ENCODE measurements at places on chromosomes 5 and 9. TPM values are rescaled to one million over a fixed set of nuclear protein-coding genes. Genes with fewer than 3 reads are reported as not detected.

The GPX3 gene
- polyA plus RNA-seq, result 2.5 TPM

The PITX1 gene
- 9.2 TPM for polyA plus RNA-seq

The F12 gene
- 5.4 TPM for polyA plus RNA-seq

The TMEM171 gene
- 6.0 TPM for polyA plus RNA-seq

The KIF12 gene
- 0.99 TPM for polyA plus RNA-seq

The CCDC183 gene
- polyA plus RNA-seq, result 0.05 TPM

The PCDHAC1 gene
- 1.5 TPM for polyA plus RNA-seq

The DNAH5 gene
- polyA plus RNA-seq, result 0.67 TPM

The LPAR1 gene
- 29.7 TPM for polyA plus RNA-seq

The NEK6 gene
- 50.6 TPM for polyA plus RNA-seq

The STK10 gene
- polyA plus RNA-seq, result 18.8 TPM

The SPINK6 gene
- 5.3 TPM for polyA plus RNA-seq

The PPP2R2B gene
- polyA plus RNA-seq, result 0.18 TPM

The SLC4A9 gene
- 0.07 TPM for polyA plus RNA-seq

- peak; percentile 67 for DNase-seq
Measured at GRCh38 chr5:157857816-157858526, 974 bp downstream of the CLINT1 start.

DNA sequence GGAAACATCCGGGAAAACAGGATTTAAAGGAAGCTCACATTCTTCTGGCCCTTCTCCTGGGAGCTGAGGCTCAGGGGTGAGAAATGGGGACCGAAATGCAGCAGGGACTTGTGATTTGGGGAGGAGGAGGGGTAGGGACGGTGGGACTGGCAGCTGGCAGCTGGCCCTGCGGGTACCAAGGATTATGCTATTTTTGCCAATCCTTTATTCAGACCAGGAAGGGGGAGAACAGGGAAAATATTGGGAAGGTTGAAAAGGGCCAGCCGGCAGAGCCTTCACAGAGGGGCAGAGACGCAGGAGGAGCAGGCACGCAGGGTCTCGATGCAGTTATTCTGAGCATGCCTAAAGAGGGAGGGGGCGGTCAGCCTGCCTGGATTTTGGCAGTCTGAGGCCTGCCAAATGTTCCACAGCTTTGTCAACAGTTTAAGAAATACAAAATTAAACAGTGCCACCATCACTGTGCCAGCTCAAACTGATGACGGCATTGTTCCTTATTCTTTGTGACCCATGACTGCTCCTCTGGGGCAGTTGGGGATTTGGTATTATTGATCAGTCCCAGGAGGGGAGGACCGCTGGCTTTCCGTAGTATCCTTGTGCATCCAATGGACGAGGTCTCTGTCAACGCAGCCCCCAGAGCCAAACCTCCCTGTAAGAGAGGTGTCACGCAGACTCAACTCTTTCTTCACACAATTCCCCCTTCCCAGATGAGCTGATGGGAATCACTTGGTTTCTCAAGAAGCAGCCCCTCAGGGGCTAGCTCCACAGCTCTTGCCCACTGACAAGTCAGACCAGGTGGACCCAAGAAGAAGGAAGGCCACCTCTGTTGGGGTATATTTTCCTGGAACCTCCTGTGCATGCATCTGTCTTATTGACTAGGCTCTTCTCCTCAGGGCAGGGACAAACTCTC, 553.3 kb downstream of the BNC2 start:
- no peak for DNase-seq

GRCh38 chr9:81410201-81410600, 279.1 kb downstream of the TLE1 start:
- peak; percentile 94 for DNase-seq

GRCh38 chr5:29379619-29380018, 1813.9 kb upstream of the CDH6 start:
- no peak for DNase-seq

- DNase-seq, result no peak
Measured at GRCh38 chr5:149782895-149783586, 52.9 kb downstream of the PPARGC1B start.

- DNase-seq, result peak; percentile 53
Measured at GRCh38 chr5:171595801-171596231, 176.4 kb downstream of the FGF18 start.

DNA sequence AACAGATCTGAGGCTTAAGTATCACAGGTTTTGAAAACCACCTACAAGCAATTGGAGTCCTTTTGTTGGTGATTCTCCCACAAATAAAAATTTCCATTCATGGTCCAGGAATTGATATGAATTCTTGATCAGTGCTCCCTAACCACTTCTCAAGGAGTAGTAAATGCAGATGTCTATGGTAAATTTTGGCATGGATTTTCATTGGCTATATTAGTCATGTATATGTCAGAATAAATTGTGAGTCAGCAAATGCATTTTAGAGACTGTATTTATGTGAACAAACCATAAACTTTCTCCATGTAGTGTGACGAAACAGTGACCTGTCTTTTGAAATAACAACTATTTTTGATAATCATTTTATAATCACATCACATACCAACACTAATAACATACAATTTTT, 611.1 kb downstream of the HTR1A start:
- DNase-seq, result no peak

GRCh38 chr5:10620346-10620745, 56.5 kb downstream of the ANKRD33B start:
- DNase-seq, result no peak

GRCh38 chr9:121500165-121500478, 478 bp upstream of the GGTA1 start:
- DNase-seq, result no peak

DNA sequence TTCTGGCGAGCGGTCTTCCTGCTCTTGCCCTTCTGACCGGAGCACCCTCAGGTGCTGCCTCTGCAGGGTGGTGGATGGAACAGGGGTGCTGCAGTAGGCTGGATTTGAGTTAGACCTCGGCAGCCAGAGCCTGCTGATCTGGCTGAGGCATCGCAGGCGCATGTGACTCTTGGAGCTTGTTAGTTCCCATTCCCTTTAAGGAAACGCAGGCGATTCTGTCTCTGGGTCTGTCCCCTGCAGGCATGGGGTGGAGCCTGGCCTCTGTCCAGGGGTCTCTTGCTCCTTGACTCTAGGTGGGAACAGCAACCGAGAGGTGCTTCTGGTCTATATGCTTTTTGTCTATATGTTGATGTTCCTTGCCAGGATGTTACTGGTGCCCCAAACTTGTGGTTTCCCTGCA, 3.1 kb downstream of the WNK2 start:
- no peak for DNase-seq

- peak; percentile 92 for DNase-seq
Measured at GRCh38 chr5:14105718-14106410, 37.3 kb upstream of the TRIO start.

DNA sequence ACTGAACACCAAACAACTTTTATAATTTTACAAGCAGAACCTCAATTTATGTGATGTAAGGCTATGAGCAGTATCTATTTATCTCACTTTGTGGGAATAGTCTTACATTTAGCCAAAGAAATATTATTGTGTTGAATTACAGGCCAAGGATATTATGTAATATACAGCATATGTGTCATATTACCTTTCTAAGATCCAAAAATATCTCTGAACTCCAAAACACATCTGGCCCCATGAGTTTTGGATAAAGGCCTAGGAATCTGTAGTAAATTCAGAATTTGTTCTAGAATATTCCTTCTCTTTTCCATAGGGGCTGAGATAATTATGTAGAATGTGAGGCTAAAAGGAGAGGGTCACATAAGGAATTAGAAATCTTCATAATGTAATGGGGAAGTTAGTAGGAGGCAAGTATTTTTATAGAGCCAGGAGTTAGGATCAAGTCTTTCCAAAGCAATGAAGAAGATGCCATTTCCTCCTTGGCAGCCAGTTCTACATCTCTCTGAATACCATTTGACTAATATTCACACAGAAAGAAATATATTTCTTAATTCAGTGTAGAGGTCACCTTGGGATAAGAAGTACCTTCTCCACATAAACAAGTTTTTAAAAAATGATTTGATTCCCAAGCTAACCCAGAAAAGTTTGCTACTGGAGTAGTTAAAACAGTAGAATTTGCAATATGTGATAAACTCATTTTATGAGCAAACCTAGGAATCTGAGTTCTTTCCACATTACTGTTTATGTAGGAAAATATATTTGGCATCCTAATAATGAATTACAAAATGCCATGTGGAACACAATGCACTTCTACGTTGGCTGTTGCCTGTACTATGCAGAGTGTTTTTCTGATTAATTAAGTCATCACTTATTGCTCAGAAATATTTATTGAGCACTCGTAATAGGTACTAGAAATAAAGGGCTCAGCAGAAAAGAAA, 20.3 kb upstream of the GRAMD2B start:
- no peak for DNase-seq

DNA sequence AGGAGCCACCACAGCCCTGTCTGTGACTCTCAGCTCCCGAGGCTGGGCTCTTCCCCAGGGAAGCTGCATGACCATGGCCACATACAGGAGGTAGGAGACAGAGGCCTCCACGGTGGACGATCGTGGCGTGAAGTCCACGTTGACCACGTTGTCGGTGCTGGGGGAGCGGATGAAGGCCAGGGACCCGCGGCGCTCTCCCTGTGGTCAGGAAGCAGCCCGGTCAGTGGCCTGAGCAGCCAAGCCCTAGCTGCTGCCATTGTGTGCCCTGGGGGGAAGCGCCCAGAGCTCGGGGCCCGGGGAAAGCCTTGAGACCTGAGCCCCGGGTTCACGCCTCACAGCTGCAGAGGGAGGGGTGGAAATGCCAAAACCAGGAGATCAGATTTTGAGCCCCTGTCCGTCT, 34.3 kb downstream of the EXOC3 start:
- no peak for DNase-seq

DNA sequence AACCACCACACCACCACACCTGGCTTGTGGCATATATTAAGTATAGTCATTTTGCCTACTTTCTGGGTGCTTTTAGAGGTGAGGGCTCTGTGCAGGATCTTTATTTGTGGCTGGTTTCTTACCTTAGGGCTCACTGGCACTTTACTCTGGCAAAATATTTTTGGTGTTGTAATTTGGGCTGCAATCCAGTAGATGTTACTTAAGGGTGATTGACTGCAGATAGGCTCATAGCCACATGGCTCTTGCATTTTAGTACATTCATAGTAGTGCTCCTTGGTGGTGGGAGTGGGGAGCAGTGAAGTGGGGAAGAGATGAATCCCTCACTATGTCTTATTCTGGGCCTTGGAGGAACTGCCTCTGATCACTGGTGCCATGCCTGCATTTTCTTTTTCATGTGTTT, 376.1 kb upstream of the GRIN3A start:
- no peak for DNase-seq

- DNase-seq, result no peak
Measured at GRCh38 chr5:17216974-17217492, 398 bp upstream of the BASP1 start.

DNA sequence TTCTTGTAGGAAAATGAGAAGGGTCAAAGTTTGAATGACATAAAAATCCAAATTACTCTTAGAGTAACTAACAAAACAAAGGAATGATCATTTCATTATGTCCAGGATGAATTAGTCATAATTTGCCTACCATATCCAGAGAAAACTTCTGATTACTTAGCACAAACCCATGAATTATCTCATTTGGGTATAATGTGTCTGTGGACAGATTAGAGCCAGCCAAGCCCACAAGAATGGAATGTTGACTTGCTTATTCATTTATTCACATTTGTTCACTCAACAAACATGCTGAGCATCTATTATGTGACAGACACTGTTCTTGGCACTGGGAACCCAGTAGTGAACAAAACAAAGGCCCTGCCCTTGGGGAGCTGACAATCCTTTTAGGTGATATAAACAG, 87.4 kb downstream of the APBA1 start:
- DNase-seq, result no peak

DNA sequence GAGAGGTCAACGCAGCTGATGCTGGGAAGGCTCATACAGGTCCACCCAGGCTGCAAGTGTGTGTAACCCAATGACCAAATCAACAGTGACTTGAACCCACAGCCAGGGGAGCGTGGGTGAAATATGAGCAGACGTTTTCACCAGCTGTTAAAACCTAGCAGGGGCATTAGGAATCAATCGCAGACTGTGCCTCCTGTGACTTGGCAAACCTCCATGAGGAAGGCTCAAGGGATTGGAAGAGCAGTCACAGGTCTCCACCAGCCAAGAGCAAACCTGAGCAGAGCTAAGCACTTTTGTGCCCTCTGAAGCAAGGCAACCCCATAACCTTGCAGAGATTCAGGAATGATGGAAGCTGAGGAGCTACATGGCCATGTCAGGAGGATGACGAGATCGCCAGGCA, 25.5 kb downstream of the INSYN2B start:
- no peak for DNase-seq

- peak; percentile 71 for DNase-seq
Measured at GRCh38 chr5:178630475-178630930, 3.7 kb upstream of the CLK4 start.

- DNase-seq, result no peak
Measured at GRCh38 chr5:158017469-158017868, 158.5 kb upstream of the CLINT1 start.

- DNase-seq, result no peak
Measured at GRCh38 chr9:107898761-107899160, 409.2 kb upstream of the KLF4 start.

- DNase-seq, result no peak
Measured at GRCh38 chr5:5953584-5954274, 424.6 kb downstream of the MED10 start.
